MG63 (cell line): ENCODE measurements at places on chromosomes 13 and 19. TPM values are rescaled to one million over a fixed set of nuclear protein-coding genes. Genes with fewer than 3 reads are reported as not detected.

DNA sequence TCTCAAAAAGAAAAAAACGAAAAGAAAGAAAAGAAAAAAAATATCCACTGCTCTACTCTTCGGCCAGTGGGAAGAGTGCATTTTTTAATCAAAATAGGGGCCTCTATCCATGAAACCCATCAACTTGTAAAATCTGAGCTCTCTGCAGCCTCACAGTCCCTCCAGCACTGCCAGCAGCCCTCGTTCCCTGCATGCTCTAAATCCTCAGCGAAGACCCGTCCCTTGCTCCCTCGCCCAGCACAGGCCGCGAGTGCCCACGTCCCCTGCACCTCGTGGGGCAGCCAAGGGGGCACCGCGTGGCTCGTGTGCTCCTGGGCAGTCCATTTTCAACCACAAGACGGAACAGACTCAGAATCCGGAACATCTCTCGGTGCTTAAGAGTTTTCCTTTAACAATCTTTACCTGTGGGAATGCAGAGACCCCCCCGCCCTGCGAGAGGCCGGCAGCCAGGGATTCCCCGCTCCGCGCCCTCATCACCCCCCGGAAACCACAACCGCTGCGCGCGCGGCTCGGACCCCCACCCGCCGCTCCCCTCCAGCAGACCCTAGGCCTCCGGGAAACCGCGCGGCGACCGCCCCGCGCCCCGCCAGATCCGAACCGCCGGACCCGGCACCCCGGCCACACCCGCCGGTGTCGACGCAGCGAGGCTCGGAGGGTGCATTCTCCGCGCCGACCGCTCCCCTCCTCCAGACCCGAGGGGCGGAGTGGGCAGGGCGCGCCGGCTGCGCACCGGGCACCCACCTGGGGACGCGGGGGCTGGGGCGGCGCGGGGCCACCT, 638 bp downstream of the ANKRD27 start:
- DNase-seq: no peak

CACNG7 gene
- not detected in 2 replicates for total RNA-seq

DNA sequence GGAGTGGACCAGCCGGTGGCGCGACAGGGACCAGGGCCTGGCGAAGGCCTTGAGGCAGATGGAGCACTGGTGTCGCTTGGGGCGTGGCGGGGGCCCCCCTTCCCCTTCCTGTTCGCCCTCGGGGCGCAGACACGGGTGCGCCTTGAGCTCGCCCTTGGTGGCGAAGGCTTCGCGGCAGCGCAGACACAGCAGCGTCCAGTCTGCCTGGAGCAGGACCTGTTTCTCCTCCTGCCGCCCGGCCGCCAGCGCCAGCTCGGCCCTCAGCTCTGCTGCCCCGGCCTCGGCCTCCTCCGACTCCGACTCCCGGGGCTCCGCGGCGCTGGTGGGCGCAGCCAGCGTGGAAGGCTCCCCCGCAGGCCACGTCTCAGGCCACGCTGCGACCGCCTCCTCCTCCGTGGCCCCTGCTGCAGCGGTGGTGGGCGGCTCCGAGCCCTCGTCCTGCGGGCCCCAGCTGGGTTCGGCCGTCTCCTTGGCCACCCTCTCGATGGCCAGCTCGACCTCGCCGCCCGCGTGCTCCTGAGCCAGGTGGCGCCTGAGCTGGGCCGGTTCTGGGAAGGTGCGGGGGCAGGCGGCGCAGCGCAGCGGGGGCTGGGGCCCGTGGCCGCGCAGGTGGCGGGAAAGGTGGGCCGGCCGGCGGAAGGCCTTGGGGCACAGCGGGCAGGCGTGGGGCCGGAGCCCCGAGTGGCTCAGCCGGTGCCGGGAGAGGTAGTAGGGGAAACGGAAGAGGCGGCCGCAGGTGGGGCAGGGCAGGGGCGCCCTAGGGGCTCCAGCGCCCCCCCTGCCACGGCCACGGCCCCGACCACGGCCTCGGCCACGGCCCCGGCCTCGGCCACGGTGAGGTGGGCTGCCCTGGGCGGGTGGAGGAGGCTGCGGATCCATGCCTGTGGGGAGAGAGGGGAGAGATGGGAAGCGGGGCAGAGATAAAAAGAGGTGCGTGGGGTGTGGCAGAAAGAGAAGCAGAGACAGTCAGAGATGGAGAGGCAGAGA, 1.6 kb downstream of the ZNF579 start:
- DNase-seq: no peak

GRCh38 chr19:50626011-50626410, 13.7 kb downstream of the SYT3 start:
- no peak for DNase-seq
